ENCODE measurements at places on chromosomes 6 and 20.

- no peak for DNase-seq
These were observed 62.8 kb upstream of the EPB41L1 start for GRCh38 chr20:36091561-36092397.

GRCh38 chr6:157537556-157537955 is 156.6 kb downstream of the ZDHHC14 start:
- no peak for DNase-seq

GRCh38 chr20:62738025-62738881 is 29.6 kb downstream of the NTSR1 start:
- no peak for DNase-seq

DNA sequence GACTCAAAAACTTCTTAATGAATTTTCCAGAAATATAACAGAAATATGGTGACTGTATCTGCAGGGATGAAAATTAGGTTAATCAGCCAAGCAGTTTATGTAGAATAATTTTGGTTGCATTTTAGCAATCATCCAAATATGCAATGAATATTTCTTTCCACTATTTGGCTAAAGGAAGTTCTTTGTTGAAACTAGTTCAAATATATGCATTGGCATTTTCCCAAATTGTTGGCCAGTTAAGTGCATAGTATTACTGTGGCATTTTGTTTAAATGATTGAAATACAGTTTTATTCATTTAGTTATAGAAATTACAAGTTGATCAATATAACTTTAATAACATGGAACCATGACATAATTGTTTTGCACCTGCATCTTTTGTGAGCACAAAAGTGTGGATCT is 115.5 kb downstream of the DOK5 start:
- DNase-seq, result no peak

DNA sequence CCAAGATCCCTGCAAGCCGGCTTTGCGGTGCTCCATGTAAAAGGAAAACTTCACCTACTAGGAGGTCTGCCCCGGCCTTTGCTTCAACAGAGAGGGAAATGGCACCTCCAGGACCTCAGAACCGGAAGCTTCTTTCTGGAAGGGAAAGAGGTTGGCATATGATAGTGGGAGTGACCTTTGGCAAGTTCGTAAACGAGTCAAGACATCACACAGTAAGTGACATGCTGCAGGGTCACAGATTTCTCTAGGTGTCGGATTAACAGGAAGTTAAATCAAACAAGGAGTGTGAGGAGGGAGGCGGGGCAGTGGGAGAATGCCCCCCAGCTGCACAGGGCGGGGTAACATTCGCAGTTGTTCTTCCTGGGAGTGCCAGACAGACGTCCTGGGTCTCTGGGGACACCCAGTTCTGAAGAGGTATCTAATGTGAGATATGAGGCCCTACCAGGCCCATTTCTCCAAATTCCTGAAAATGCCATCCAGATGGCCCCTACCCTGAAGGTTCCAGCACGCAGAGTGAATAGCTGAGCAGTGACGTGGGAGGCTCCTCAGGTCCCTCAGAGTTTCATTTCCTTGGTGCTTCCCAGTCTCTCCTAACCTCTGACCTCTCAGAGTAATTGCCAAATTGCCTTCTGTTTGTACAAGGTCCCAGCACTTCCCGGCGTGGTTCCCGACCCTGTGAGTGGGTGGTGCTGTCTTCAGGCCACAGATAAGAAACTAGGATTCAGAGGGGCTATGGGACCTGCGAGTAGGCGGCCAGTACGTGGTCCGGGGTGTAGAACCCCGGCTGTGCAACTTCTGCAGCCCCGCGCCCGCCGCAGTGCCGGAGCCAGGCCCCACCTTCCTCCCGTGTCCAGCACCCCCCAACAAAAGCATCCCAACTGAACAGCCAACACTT is 1.9 kb downstream of the RRBP1 start:
- DNase-seq, result peak; percentile 12

DNA sequence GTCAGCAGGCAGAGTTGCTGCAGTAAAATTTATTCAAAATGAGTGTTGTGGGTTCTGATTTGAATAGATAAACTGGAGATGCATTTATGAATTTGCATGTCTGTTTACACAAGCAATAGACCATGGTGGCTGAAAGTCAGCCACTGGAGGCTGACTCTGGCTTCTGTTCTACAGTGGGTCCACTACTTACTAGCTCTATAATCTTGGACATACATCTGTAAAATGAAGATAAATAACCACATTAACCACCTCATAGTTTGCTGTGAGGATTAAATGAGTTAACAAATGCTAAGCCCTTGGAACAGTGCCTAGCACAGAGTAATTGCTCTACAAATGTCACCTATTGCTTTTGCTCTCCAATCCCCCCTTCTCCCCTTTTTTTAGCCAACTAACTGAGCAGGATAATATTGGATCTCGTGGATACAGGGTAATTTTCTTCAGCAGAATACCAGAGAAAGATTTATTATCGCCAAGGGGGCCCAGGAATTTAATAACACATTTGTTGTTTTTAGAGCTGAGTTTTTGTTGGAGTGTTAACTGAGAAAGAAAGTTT is 1.4 kb upstream of the PM20D2 start:
- no peak for DNase-seq

DNA sequence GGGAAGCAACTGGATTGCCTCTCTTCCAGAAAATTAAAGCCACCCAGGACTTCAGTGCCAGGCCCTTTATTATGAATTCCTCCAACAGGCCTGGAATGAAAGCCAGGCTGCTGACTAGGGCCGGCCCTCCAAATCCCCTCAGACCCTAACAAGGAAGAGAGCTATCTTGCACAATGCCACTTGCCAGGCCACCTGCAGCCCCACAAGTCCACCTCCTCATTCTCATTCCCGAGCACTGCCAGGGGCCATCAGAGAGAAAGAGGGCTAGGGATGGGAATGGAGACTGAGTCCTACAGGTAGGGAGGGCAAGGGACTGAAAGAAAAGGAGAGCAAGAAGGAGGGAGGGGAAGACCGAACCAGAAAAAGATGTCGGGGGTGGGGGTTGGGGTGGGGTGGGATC is 86.5 kb downstream of the MRPL14 start:
- DNase-seq, result no peak

DNA sequence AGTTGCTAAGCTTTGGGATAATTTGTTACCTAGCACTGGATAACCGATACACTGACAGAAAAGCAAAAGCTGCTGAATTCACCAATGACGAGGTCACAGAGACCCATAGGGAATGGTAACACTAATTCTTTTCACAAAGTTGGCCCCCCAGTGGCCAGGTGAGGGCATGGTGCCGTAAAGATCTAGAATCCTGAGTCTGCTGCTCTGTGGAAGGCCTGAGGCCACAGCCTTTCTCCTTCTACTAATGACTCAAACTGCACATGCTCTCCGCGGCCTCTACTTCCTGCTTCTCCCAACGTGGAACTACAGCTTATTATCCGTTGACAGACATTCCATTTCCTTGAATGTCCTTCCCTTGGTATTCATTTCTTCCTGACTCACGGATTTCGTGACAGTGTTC is 127.1 kb downstream of the OPRM1 start:
- no peak for DNase-seq

DNA sequence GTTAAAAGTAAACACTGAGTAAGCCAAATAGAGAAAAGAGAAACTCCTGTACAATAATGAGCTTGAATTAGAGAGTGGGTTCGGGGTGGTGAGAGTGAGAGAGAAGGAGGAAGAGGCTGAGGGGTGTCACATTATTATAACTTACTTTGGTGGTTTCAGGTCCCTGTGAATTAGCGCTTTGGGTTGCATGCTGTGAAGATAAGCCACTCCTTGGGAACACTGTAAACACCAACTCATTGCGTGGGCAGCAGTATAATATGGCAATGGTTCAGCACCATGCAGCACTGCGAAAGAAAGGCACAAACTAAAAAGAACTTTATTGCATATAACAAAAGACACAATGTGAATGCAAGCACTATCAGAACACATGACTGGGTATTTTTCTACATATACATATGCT is 26.9 kb downstream of the MAP3K7 start:
- no peak for DNase-seq

DNA sequence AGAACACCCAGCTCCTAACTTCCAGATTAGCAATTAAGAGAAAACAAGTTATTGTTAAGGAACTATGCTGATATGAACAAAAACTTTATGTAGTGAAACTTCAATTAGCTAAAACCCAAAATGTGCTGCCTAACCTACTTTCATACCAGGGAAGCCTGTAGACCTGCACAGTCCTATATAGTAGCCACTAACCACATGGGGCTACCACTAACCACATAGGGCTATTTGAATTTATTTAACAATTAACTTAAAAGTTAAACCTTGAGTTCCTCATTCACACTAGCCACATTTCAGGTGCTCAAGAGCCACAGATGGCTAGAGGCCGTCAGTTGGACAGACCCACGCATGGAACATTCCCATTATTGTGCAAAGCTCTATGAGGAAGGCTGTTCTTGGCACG is 72.4 kb upstream of the LAMP5 start:
- no peak for DNase-seq

GRCh38 chr20:6882561-6883291 is 115.2 kb downstream of the BMP2 start:
- no peak for DNase-seq

DNA sequence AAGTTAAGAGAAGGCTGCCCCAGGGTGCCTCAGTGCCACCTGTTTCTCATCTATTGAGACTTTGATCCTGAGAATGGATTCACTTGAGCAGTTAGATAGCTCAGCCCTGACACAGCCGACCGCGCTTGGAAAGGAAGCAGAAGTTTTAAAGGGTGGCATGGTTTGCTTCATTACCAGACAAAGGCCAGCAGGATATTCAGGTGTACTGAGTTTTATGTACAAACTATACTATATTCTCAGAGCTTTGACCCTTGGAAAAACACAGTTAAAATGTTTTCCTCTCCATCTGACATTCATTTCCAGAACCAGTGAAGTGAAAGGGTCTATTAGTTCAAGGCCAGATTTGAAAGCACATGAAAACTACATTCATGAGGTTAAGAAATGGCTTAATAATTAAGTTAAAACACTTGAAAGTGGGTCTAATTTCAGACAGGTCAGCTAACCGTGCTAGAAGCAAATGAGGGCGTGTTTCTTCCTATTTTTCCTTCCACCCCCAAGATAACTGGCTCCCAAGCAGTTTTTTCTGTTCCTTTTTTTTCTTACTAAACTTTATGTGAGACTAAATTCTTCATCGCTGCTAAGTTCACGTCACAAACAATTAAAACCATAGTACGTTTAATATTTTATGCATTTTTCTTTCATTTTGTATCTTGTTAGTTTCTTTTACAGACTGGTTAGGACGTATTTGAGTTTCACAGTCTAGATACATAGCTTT is 385.3 kb upstream of the SOX4 start:
- DNase-seq, result no peak

- DNase-seq, result peak; percentile 72
These were observed 5.3 kb downstream of the OARD1 start for GRCh38 chr6:41066867-41067304.

DNA sequence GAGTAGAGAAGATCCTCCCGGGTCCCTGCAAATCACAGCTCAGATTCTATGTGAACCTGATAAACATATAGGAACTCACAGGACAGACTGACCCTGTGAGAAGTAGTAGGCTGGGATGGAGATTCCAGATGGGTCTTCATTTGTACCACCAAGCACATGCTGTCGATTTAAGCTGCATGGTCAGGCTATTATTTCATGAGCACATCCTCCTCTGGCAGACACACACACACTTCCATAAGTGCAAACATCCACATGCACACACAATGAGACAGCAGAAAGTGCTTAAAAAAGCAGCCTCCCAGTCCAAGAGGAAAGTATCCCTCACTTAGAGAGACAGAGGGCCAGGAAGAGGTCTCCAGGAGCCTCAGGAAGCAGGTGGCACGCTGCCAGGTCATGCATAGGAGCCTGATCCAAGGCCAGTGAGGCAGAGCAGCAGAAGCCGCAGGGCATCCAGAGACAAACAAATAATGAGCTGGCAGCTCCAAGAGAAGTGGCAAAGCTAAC is 131.8 kb downstream of the UNC5CL start:
- no peak for DNase-seq

- DNase-seq, result no peak
These were observed 227.9 kb downstream of the TBXT start for GRCh38 chr6:165939601-165940290.

- no peak for DNase-seq
These were observed 3.8 kb downstream of the EYA2 start for GRCh38 chr20:46898423-46898822.

- no peak for DNase-seq
These were observed 477.9 kb upstream of the FLRT3 start for GRCh38 chr20:14815340-14815739.

- no peak for DNase-seq
These were observed 162.9 kb downstream of the JARID2 start for GRCh38 chr6:15408758-15409157.

GRCh38 chr6:155186052-155186658 is 77.7 kb upstream of the CLDN20 start:
- peak; percentile 61 for DNase-seq

- no peak for DNase-seq
These were observed 134.4 kb downstream of the OR2B2 start for GRCh38 chr6:27777614-27778355.

- DNase-seq, result no peak
These were observed 43.6 kb downstream of the ZNF831 start for GRCh38 chr20:59207235-59207634.

GRCh38 chr6:5359417-5359816 is 98.1 kb downstream of the FARS2 start:
- no peak for DNase-seq

GRCh38 chr20:17684077-17684888 is 2.2 kb upstream of the RRBP1 start:
- no peak for DNase-seq

DNA sequence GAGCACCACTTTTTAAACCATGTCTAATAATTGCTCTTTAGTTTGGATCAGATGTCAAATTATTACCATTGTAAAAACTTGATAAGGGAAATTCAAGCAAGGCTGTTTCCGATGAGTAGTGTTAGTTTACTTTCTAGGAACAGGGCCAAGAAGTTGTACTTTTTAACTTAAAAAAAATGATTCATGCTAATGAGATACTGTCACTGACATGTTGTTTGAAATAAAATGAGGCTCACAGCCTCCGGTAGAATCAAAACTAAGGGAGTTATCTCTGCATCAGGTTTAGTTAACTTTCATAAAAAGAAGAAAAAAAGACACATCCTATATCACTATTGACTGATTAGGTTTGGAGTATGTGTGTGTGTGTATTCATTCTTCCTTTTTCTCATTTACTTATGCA is 55.2 kb upstream of the SUPT3H start:
- DNase-seq, result no peak

GRCh38 chr6:4809999-4810918 is 34.1 kb downstream of the CDYL start:
- DNase-seq, result no peak

Data from activated naive CD8-positive, alpha-beta T cell treated with anti-CD3 and anti-CD28 coated beads, Interleukin-2, amount 50 U/mL, for 24 hours (primary cell).